Dermis microvascular lymphatic vessel endothelial cell (primary cell): ENCODE measurements at places on chromosomes 6 and 20.

DNA sequence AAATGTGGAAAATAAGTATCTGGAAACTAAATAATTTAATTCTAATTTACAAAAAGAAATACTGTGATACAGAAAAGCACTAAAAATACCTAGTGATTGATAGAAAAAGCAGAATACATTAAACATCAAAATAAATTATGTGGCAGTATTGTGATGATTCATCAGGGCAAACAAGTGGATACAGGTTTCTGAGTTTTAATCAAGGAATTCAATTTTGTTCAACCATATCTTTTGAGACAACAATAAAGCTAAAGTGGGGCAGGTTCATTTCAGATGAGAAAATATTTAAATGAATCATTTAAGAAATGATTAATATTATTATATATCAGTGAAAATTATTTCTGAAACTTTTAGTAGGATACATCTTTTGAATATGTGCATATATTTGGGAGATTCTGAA is 49.8 kb downstream of the GRIK2 start:
- no peak for DNase-seq

DNA sequence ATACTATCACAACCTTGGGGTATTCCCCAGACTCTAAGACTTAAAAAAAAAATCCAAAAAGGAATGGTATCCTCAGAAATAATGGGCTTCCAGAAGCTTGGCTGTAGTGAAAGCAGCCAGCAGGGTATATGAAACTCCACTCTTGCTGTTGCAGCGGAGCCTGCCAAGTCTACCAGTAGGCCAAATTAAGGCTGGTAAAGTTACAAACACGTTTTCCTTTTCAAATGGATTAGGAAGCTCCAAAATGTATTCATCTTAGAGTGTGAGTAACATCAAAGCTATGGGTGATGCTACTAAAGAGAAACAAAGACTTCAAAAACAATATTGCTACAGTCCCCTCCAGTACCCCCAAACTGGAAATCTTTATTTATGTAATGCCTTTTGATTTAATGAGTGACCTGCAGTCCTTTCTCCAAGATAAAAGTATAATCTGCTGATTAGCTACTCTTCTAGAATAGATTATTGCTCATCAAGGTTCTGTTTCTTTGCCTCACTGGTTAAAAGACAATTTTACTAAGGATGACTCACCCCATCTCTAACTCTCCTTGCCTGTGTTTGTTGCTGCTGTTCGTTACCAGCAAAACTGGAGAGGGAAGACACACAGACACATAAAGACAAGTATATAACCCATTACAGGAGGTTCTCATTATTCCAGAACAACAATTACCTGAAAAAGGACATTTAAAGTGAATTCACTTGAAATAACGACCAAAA is 84.9 kb downstream of the BTBD9 start:
- no peak for DNase-seq

DNA sequence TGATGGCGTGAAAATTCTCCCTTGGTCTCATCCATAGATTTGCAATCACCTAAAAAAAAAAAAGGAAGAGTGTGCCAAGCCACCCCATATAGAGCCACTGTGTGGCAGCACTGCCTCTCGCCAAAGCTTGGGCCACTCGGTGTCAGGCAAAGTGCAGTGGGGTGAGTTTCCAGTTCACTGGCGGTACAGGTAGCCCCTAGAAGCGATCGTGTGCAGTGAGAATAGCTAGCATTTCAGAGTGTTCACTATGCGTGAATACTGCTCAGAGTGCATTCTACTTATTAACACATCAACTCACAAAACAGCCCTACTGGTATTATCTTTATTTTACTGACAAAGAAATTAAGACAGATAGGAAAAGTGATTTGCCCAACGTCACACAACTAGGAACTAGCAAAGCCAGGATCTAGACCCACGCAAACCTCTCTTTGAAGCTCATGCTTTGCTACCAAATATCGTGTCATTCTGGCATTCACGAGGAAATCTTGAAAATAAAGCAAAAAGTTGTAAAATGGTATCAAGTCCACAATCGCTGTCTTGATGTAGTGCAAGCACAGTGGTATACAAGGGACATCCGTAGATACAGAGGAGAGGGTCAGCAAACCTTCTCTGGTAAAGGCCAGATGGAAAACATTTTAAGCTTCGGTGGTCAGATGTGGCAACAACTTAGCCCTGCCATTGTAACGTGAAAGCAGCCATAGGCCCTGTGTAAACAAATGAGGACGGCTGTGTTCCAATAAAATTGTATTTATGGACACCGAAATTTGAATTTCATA is 10.4 kb upstream of the GCNT2 start:
- DNase-seq, result peak; percentile 76

DNA sequence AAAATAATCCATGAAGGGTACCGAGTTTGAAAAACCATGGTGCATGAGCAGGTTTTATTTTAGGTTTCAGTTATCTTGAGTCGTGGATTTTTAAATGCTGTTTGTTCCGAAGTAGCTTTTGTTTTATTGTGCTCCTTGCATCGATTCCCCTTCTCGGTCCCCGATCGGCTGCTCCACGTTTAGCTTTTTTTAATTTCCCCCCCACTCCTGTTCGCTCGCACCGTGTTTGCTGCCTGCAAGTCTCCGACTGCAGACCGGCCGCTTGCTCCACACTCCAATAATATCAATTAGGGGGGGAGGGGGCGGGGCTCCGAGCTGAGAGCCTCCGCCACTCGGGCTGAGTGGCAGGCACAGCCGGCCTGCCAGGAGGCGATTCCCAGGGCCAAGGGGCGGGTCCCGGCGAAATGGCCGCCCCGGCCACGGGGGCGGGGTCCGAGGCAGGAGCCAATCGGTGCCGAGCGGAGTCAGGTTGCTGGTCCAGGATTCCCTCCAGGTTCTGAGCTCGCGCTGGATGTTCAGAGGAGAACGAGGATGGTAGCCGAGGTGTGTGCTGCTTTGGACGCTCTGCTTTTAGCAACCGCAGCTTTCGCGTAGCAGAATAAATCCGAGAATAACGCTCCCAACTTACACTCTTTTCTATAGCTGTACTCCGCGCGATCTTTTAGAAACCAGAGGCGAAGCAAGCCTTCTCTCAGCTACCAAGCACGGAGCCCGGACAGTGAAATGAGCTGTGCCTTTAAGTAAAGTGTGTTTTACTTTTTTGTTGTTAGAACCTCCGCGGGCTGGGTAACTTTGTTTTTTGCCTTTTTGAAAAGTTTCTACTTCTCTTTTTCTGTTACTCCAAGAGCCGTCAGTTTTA is at the start of gene EPHA7:
EPHA7 (minus strand) TSS at position 256 of the 859 bp plus-strand sequence; CDS start at position 38, 218 bp downstream.
- peak; percentile 88 for DNase-seq

DNA sequence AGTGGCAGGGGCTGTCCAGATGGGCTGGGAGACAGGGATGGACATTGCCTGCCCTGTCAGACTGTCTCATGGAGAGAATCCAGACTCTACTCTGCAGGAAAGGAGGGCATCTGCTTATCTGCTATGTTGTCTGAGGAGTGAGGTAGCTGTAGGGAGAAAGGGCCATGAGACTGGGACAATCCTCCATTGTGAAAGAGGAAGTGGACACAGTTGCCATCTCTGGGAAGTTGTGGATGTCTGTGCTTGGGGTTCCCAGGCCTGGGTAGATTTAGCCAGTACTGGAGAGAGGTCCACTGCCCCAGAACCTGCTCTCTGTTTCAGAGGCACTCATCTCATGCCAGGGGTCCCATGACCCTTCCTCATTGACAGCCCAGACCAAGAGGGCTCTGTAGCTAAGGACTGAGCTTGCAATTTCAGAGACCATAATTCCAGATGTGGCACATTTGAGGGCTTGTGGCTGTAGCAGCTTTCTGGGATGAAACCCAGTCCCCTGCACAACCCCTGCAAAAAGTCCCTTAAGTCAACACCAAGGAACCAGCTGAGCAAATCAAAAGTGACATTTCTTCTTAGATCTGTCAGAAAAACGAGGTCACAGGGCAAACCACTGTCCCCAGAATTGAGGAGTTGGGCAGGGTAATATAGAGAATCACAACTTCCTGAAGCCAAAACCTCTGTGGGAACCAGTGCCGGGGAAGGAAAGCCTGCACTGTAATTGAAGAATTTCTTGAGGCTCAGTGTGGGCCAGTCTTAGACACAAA is 4.1 kb upstream of the SIRPG start:
- no peak for DNase-seq

DNA sequence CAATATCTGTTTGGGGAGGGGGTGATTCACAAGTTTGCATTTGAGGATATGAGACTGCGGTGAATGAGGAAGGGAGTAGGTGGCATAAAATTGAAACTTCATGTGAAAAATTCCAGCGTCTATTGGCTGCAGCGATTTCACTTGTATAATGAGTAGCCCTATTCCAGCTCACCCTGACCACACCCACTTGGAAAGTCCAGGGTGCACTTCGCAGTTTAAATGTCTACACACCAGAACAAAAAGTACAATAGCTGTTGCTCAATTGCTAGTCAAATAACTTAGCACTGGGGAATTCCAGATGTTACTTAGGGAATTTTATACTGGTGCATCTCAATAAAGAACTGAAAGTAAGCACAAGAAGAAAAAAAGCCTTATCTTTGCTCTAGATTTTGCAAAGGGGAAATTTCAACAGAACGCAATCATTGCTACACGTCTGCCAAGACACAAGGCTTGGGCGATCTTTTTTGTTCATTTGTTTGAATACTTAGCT is 6.3 kb downstream of the TNFAIP3 start:
- peak; percentile 92 for DNase-seq

DNA sequence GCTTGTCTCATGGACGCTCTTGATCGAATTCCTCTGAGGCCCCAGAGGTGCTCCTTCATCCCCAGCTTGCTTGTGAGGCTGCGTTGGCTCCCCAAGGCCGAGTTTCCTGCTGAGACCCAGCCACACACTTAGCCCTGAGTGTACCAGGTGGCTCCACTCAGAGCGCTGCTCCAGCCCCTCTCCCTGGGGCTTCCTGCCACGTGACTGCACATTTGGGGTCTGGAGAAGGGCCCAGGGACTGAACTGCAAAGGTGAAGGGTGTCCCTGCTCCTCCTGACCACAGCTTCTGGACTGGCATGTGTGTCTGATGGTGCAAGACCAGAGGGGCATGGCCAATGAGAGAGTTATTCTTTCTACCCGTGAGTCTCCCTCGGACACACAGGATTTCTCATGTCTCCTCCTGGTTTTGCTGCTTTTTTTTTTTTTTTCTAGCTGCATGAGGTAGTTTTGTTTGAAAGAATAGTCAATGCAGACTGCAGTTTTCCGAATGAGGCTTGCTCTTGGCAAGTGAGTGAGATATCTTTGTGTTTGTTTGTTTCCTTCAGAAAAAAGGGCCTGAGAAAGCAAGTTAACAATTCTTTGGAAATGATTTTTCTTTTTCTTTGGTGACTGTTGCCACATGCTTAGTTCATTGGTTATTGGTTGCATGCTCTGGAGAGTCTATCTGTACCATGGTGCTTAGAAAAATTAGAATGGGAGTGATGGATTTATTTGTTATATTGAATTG is 3.1 kb upstream of the ZNF831 start:
- DNase-seq, result no peak

DNA sequence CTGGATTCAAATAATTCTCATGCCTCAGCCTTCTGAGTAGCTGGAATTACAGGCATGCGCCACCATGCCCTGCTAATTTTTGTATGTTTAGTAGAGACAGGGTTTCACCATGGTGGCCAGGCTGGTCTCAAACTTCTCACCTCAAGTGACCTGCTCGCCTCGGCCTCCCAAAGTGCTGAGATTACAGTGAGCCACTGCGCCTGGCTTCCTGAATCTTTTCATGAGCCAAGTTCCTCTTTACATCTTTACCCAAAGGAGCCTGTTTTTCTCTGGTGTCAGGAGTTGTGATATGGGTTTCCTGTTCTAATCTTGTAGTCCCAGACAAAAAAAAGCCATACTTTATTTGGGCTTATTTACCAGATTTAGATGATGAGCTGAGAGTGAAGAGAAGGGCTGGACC is 34.4 kb downstream of the PCNA start:
- DNase-seq, result no peak

DNA sequence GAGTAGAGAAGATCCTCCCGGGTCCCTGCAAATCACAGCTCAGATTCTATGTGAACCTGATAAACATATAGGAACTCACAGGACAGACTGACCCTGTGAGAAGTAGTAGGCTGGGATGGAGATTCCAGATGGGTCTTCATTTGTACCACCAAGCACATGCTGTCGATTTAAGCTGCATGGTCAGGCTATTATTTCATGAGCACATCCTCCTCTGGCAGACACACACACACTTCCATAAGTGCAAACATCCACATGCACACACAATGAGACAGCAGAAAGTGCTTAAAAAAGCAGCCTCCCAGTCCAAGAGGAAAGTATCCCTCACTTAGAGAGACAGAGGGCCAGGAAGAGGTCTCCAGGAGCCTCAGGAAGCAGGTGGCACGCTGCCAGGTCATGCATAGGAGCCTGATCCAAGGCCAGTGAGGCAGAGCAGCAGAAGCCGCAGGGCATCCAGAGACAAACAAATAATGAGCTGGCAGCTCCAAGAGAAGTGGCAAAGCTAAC is 131.8 kb downstream of the UNC5CL start:
- no peak for DNase-seq

DNA sequence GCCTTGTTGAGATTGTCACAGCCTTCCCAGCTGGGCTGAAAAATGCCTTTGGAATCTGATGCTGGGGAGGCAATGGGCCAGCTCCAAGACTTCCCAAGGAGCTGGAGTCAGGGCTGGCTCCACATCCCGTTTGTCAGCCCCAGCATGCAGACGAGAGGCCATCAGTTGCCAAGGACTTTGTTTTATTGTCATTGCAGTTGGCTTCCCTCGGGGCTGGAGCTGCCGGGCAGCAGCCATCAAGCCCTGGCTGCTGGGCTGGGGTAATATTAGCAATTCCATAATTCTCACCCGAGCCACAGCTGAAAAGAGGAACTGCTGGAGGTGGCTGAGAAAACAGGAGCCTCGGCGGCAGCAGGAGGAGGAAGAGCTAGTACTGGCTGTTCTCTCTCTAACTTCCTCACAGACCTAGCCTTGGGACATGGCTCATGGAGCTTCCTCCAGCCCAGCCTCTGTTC is 182.5 kb downstream of the CDC5L start:
- DNase-seq, result no peak

DNA sequence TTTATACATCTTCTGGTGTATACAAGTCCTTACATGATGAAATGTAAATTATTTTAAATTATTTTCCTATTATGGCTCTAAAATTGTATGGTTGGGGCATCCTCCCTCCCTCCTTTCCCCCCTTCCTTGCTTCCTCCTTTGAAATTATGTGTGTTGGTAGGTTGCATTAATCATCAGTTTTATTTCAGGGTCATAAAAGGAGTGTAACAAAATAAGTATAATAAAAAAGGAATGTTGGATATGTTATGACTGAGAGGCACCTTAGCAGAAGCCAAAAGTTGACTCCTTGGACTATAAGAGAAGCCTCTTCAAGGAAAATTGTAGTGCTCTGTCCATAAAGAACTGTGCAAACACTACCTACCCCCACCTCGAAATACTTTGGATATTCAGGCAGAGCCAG is 46.6 kb upstream of the PTPRK start:
- no peak for DNase-seq
